ENCODE measurements at places on chromosomes 5 and 9.

GRCh38 chr5:32710550-32711361 lies at the start of gene NPR3:
NPR3 (plus strand) TSS chr5:32711321; CDS start chr5:32711777, 456 bp downstream.
- no peak for DNase-seq

DNA sequence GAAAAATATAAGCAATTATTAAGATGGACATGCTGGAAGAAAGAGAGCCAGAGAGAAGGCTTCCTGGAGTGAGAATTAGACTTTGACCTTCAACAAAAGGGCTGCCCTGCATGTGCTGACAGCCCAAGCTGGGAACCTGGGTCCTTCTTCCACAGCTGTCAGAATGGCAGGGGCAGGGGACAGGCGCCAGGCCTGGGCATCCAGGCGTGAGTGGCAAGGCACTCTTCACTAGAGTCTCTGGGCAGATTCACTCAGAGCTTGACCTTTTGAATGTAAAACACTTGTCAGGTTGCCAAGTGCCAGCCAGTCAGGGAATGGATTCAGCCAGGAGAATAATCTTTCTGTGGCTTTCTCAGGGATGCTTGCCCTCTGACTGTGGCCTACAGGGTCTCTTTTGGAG lies 119.1 kb upstream of the CLINT1 start:
- DNase-seq = no peak

DNA sequence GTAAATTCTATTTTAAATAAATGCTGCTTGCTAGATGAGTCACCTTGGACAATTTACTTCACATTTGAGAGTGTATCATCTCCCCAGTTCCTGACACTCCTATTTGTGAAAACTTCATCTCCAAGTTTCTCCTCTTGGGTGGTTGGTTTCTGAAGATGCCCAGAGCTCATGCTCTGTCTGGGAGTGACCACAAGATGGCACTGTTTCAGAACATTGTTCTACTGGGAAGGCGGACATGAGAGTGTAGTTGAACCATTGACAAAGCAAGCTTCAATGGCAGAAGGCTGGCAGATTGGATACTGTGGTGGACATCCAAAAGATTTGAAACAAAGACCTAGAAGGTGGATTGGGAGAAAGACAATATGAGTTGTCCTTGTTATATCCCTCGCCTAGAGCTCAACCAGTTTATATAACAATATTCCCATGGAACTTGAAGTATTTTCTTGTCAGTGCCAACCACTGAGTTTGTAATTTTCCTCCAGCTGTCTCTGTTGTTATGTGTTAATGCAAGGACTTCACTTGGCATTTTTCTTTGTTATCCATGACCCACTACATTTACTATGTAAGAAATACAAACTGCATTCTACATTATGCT lies 234.3 kb upstream of the ANKH start:
- DNase-seq = peak; percentile 46

GRCh38 chr9:26058111-26058895 lies 380.1 kb upstream of the TUSC1 start:
- DNase-seq = no peak

- DNase-seq = no peak
Measured at GRCh38 chr9:15157381-15157780, 149.6 kb downstream of the TTC39B start.

DNA sequence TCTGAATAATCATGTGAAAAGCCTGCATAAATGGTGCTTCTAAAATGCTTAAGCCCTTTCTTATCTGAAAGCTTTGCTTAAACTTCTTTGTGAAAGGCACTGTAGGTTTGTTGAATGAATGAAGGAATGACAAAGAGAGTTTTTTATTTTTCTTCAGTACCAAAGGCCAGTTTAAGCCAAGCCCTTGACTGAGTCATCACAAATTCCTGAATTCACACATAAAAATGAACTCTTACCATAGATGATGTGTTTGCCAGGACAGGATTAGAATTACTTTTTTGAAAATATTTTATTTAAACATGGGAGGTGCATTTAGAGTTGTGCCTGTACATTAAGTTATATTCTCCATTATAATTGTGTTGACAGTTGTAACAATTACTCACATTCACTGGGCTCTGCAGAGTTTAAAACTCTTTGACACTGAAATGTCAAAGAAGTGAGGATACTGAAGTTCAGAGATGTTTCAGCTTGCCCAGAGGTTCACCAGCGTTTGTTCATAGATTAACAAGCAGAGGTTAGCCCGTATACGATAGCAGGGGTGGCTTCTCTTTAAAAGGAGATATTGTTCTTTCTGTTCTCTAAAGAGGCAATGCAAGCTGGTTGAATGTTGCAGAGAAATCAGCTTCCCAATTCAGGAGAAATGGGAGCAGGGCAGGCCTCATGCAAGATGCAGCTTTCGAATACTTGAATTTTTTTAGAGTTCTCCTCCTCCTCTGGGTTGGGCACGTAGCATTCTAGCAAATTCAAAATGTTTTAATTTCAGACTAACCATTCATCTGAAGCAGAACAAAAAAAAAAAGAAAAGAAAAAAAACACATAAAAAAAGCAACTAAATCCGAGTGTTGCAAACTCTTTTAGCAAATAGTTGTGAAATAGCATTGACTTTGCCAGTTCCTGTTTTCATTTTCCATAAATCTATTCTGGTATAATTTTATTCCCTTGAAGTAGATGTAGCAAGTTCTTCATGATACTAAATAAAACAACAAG lies 358.7 kb upstream of the KLF4 start:
- no peak for DNase-seq

DNA sequence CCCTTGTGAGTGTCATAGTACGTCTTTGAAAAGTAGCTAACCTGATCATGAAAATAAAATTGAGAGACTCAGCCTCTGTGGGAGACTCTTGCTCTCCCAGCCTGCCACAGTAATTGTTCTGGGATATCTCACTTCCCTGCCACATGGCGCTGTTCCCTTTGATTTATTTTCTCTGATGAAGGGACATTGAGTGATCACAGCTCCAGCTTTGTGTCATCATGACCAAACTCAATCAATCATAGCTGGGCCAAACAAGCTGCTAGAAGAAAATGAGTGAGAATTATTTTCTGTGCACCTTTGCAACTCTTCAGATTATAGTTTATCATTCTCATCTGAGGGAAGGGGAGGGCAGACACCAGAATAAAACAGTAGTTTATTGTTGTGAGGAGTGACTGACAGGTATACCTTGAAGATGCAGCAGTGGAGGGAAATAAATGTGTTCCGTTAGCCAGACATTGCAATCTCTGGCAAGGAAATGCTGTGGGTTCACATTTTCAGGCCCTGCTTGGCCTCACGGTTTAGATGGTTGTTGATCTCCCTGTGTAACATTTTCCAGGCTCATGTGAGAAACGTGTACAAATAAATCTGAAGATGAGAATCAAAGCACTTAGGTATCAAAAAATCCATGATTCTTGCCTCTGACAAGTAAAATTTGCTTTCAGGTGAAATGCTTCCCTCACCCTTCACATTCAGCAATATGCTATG lies 174.7 kb upstream of the FBXL17 start:
- DNase-seq = no peak

- DNase-seq = no peak
Measured at GRCh38 chr5:54868511-54869483, 116.6 kb downstream of the ESM1 start.

DNA sequence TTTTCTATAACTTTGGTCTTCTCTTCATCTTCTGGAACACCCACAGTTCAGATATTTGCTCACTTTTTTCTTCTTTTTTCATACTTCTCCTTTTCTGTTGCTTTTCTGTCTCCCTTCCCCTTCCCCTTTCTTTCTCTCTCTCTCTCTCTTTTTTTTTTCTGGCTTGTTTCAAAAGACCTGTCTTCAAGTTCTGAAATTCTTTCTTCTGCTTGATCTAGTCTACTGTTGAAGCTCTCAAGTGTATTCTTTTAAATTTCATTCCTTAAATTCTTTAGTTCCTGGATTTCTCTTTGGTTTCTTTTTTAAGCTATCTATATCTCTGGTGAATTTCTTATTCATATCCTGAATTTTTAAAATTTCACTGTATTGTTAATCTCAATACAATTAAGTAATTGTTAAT lies 11.2 kb downstream of the ALG2 start:
- no peak for DNase-seq

DNA sequence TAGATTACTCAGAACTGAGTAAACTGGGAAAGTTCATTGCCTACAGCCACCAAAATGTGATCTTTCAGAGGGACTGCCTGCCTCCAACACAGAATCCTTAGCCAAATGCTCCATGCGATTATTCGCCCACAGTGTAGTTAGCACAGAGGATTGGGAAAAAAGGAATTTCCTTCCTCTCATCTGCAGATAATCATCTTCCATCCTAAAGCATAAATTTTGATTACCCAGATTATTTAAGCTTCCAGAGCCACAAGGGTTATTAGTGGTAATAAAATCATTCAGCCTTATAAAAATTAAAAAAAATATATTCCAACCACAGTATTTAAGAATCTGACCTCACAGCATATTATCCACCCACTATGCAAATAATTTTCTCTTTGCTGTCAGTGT lies 285.3 kb upstream of the GRAMD2B start:
- no peak for DNase-seq

GRCh38 chr5:142287973-142288313 lies 36.9 kb downstream of the SPRY4 start:
- no peak for DNase-seq

- no peak for DNase-seq
Measured at GRCh38 chr5:35303152-35303551, 72.9 kb upstream of the PRLR start.

- no peak for DNase-seq
Measured at GRCh38 chr9:111828193-111828592, 33.5 kb upstream of the SHOC1 start.

- no peak for DNase-seq
Measured at GRCh38 chr9:110006657-110007056, 201.3 kb downstream of the C9orf152 start.

DNA sequence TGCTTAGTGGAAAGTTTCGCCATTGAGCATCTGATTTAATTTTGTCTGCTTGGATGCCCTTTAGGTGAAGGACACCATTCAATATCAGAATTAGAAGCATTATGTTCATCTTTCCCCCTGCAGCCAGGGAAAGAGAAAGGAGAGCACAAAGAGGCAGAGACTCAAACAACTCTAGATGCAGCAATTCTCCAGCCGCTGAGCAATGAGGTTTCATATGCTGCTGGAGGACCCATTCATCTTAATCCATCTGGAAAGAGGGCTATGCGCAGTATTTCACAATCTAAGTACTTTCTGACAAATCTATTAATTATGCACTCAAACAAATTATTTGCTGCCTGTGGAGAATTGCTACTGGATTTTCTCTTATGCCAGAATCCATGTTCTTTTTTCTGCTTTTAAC lies 527.0 kb upstream of the TUSC1 start:
- DNase-seq = no peak

GRCh38 chr9:5832071-5832537 lies 813 bp downstream of the ERMP1 start:
- no peak for DNase-seq

- no peak for DNase-seq
Measured at GRCh38 chr5:55633574-55634208, 78.4 kb downstream of the SLC38A9 start.

GRCh38 chr9:107868186-107868585 lies 378.6 kb upstream of the KLF4 start:
- no peak for DNase-seq

GRCh38 chr5:180127682-180128670 lies 56.4 kb upstream of the RNF130 start:
- DNase-seq = no peak

GRCh38 chr5:59729357-59729756 lies 164.2 kb downstream of the PDE4D start:
- DNase-seq = no peak

GRCh38 chr9:73137914-73138313 lies 13.8 kb upstream of the ANXA1 start:
- no peak for DNase-seq

DNA sequence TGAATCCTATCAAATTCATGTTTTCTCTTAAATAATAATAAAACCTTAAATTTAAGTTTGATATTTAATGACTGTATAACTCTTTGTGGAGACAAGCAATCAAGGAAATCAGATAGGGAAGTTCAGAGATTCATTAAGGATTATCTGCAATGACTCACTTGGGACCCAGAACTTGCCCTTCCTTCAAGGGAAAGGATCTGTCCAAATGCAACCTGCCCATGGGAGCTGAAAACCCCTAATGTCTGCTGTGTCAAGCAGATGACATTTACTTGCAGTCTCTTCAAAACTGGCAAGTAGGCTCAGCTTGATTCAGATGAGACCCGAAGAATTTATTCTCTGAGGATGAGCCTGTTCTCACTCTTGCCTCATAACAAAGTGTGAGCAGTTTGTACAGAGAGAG lies 1577.6 kb downstream of the EFNA5 start:
- no peak for DNase-seq

DNA sequence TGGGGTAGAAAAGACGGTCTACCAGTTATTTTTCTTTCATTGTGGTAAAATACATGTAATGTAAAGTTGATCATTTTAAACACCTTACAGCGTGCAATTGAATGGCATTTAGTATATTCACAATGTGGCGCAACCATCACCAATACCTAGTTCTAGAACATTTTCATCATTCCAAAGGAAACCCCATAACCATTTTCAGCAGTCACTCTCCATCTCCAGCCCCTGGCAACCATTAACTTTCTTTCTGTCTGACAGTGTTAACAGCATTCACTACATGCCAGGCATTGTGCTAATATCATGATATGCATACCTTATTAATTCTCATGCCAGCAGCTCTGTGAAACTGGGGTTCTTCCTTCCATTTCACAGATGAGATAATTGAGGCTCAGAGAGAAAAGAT lies 32.0 kb downstream of the PTGS1 start:
- DNase-seq = no peak

- no peak for DNase-seq
Measured at GRCh38 chr9:92642564-92642963, 27.4 kb downstream of the IPPK start.

DNA sequence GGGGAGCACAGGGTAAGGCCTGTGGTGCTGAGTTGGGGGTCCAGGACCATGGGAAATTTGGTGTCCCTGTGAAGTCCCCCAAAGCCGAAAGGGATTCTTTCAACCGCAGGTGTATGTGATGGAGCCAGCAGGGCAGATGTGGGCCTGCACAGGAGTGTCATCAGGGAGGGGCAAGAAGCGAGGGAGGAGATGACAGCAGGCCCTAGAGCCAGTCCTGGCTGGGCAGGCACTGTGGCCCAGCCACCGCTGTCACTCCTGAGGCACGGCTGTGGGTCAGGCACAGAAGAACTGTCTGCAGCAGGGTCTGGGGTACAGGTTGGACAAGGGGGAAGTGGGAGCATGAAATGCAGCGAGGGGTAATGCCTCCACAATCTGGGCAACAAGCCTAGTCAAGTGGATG lies 4.8 kb downstream of the HK3 start:
- DNase-seq = no peak

DNA sequence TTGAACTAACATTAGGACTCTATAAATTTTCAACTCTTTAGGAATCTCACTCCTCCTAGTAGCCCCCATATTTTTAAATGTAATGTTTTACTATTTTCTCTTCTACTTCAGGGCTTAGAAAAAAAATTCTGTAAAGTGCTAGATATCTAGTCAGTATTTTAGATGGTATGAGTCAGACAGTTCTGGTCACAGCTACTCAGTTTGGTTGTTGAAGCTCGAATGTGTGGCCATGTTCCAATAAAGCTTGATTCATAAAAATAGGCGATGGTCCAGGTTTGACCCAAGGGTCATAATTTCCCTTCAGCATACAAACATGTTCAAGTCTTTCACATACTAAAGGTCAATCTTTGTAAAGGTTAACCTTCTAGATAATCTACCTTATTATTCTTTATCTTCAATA lies 566.0 kb upstream of the CDH18 start:
- DNase-seq = no peak

All from NCI-H1105 (cell line).